AG09309 (cell line): ENCODE measurements at places on chromosomes 5 and 9.
A peak's percentile ranks its signal among the peaks of the same experiment; 100 is the strongest.

DNA sequence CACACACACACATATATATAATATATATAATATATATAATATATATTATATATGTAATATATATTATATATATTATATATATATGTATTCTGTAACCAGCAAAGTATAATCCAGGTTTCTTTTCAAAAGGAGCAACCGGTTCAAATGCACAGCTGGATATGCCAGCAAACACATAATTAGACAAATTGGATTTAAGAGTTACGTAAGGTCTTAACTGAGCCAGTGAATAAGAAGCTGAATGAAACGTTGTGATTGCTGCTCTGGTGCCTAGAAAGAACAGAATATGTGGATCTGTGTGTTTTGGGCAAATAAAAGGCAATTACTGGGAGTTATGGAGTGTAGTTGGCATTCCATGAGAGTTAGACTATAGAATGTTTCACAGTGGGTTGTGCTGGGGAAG is 178.1 kb downstream of the SLF1 start:
- DNase-seq: no peak

DNA sequence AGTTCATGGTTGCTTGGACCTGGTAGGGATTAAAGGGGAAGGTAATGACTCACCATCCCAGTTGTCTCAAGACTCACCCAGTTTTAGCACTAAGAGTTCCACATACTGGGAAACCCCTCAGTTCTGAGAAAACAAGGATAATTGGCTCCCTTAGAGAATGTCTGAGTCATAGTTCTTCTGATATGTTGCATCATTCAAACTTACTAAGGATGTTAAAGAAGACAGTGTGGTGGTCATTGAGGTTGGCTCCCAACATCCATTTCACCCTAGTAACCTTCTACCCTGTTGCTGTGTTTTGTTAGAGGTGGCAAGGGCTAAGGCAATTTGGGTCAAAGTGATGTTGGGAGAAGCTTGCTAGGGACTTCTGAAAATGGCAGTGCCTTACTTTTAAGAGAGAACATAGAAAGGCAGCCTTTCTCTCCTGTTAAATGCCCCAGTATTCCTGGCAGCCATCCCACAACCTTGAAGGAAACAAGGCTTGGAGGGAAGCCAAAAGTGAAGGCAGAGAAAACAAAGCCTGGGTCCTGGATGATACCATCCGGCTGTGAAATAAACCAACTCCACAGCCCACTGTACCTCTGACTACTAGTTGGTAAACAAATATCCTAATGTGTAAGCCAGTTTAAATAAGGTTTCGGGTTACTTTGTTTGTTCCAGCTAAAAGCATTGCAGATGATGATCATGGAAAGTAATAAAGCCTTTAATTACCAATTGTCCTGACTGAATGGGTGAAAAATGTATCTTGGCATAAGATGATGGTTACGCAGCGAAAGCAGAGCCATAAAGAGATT is 80.4 kb upstream of the ADAMTSL1 start:
- peak; percentile 90 for DNase-seq

DNA sequence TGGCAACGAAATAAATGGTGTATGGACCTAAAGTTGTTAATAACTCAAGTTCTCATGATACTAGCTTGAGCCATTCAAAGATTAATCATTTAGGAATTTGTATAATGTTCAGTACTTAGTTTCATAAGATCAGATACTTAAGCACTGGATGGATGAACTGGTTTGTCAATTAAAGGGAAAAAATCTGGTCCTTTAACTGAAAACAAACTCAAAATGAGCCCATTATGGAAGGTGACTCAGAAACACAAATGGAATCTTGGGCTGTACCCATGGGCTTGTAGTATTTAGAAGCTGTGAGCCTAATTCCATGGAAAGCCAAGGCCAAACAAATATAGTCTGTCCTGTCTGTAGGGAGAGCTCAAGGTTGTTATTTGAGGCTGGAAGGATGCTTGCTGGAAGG is 27.6 kb upstream of the ADRB2 start:
- no peak for DNase-seq

- DNase-seq: no peak
Observed at GRCh38 chr5:91928754-91929521, 545.8 kb upstream of the ARRDC3 start.
